ENCODE measurements at places on chromosomes 11 and 22.
A peak's percentile ranks its signal among the peaks of the same experiment; 100 is the strongest.

GRCh38 chr22:37557321-37558001, 2.8 kb upstream of the CDC42EP1 start:
- DNase-seq, result no peak

DNA sequence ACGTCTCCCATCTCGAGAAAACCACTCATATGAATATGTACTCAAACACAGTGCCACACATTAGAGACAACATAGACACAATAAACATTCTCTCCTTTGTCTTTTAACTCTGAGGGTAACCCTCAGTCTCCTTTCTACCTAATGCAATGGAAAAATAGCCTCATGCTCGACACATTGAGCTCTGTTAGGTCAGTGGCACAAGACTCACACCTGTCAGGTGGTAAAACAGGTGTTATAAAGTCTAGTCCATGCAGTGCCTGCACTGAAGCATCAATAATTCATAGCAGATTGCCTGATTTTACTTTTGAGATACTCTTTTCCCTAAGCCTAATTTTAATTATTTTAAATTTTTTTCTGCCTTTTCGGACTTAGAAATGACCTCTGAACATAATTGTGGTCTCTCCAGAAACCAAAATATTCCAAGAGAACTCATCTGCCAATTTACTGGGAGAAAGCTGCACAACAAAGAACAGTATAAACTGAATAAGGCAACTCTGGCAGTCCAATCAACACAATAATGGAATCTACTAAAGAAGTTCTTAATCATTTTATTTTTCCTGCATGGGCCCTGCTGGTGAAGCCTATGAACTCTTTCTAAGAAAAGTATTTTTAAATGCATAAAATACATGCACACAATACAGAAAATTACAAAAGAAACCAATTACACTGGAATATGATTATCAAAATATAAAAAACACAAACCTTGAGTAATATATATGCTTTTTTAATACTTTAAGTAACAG, 9.9 kb downstream of the RDX start:
- no peak for DNase-seq

DNA sequence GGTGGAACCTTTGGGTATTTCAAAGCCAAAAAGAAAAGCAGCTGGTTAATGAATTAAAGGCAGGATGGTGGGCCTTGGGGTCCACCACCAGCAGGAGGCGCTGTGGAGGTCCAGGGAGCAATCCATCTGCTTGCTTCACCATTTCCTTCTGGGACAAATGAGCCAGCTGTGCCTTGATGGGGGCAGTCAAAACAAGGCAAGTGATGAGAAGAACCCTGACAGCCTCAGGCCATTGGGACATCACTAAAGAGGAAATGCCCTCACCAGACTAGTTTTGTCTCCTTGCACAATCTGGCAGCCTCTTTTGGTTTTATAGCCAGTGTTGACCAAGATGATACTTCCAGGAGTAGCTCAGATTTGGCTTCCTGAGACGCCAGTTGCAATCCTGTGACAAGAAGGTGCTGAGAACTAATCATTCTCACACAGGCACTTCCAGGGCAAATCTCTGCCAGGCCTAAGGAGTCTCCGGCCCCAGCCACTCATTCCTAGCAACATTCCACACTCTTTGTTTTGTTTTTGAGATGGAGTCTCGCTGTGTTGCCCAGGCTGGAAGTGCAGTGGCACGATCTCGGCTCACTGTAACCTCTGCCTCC, 38.2 kb upstream of the WEE1 start:
- peak; percentile 73 for DNase-seq

- no peak for DNase-seq
Measured at GRCh38 chr11:22192642-22193347, at the start of gene ANO5. ANO5 (plus strand) TSS chr11:22193085; CDS start chr11:22193493, 408 bp downstream.

- no peak for DNase-seq
Measured at GRCh38 chr11:120011836-120012235, 126.1 kb downstream of the TRIM29 start.

DNA sequence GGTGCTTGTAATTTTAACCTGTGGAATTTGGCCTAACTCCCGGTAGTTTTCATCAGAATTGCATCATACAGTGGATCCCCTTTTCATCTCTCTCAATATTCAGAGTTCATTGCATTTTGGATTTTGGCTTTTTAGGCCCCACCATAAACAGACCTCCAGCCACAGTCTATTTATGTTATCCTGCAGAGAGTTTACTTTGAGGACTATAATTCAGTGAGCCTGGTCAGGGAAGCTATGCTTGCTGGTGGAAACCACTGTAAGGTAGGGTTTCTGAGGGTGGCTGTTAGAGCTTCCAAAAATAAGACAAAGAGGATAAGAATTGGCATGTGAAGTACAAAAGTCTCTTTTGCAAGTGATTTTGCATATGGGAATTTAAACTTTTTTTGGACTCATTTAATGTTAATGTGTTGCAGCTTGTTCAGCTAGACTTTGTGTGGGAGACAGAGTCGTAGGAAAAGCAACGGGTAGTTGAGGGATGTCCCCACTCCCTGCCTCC, 34.8 kb upstream of the DDI1 start:
- no peak for DNase-seq

- DNase-seq, result no peak
Measured at GRCh38 chr11:124899383-124900145, 1.9 kb upstream of the ROBO4 start.

Data from stimulated activated CD8-positive, alpha-beta memory T cell treated with anti-CD3 and anti-CD28 coated beads, Interleukin-7, amount 100 ng/mL, for 24 hours (primary cell).